ENCODE measurements at places on chromosomes 5 and 9.

- no peak for DNase-seq
Observed at GRCh38 chr5:133164759-133165158, 112.9 kb downstream of the HSPA4 start.

- no peak for DNase-seq
Observed at GRCh38 chr9:8760000-8760767, 960.6 kb upstream of the DMAC1 start.

DNA sequence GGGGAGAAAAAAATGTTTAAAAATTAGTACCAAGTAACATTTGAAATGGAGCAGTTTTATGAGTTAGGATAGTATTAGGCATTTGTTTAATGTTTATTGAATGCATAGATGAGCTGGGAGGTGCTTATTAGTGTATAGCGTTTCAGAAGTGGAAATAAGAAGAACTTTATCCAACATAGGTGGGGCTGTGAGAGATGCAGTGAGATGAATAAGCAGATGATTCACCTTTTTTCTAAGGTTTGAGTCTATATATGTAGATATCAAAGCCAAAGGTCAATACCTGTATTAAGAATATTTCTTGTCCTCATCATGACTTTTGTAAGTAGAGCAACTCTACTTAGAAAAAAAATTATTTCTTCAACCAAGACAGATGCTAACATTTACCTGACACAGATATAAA lies 54.6 kb upstream of the POU4F3 start:
- no peak for DNase-seq

- DNase-seq = no peak
Observed at GRCh38 chr9:17315341-17315740, 180.5 kb downstream of the CNTLN start.

- DNase-seq = no peak
Observed at GRCh38 chr9:8329561-8330283, 530.1 kb upstream of the DMAC1 start.

- no peak for DNase-seq
Observed at GRCh38 chr5:97242341-97242740, 59.3 kb upstream of the RIOK2 start.

DNA sequence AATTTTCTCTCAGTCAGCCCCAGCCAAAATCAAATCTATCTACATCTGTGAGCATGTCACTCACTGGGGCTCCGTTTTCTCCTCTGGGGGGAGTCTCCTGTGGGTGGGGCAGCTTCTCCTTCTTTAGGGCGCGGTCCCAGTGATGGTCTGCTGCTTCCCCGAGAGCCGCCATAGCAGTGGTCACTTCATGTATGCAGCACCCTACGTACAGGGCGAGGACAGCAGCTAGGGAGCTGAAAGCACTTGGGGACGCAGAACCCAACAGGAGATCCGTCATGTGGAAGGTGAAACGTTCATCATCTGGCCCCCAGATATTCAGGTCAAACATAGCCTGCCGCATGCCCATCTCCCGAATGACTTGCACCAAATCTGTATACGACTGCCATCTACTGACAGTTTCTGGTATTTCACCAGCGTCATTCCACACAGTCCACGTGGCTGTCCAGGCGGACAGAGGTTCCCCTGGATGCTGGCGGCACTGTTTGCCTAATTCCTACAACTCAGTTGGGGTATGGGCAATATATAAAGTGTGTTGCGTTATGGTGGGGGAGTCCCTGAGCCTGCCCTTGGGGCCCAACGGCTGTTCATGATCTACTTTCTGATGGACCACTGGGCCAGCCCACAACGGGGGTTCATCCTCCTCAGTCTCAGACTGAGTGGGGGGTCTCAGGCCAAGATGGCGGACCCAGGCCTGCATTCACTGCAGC lies 795.0 kb downstream of the EFNA5 start:
- DNase-seq = peak; percentile 30
